ENCODE measurements at places on chromosomes 5 and 9.

GRCh38 chr5:59051951-59052350 is 469.1 kb downstream of the RAB3C start:
- DNase-seq: no peak

GRCh38 chr5:111513131-111513520 is 791 bp upstream of the STARD4 start:
- DNase-seq: no peak

GRCh38 chr9:98886691-98887229 is 56.9 kb upstream of the COL15A1 start:
- no peak for DNase-seq

DNA sequence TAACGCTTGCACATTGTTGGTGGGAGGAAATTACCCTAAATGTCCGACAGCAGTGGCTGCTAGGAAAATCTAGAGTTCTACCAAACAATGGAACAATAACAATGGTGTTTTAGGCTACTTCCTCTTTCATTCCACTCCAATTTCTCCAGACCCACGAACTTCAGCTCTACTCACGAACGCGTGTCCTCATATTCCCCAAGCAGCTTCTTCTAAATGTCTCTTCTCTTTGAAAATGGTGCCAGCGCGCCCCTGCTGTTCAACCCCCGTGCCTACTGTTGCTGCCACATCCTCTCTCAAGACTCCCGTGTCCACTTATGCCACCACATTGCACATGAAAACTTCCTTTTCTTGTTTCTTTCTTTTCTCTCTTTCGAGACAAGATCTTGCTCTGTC is 25.6 kb downstream of the OR2V2 start:
- no peak for DNase-seq

DNA sequence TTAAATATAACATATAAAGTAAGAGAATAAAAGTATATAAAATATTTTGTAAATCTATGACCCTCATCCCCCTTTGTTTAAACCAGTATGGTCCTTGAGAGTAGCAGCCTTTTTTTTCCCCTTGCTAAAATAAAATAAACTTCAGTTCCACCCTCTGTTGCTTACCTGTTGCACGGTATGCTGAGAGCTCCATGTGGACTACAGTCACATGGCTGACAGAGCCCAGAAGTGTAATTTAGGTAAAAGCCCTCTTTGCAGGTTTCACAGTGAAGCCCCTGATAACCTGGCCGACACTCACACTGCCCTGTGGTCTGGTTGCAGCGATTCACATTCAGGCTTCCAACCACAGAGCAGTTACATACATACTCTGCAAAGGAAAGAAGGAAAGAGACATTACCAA is 55.1 kb downstream of the MEGF9 start:
- DNase-seq: no peak

DNA sequence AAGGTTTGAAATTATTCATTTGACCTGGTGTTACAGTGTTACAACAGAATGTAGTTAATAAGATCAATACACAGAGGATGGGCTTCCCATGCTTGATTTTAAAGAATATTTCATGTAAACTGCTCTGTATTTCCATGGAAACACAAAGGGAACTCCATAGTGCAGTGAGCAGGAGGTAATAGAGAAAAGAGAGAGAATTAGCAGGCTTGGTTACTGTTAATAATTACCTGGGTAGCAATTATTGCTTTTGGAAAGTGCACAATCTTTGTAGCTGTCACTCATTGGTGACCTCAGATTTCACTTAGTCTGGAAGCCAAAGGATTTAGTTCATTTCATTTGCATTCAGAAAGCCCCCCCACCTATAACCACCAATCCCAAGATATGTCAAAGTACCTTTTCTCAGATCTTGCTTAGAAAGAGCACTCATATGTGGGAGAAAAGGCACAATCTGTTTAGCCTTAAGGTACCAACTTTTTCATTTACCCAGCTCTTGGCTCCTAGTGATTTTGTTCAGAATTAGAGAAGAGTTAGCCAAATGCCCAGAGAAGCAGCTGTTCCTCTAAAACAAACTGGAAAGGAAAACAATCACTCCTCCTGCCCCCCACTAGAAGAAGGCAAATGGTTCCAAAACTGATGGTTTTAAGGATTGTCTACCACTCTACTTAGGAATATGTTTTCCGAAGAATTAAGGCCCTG is 234.5 kb upstream of the SLC24A2 start:
- no peak for DNase-seq

GRCh38 chr5:67063791-67064190 is 132.8 kb downstream of the CD180 start:
- no peak for DNase-seq

DNA sequence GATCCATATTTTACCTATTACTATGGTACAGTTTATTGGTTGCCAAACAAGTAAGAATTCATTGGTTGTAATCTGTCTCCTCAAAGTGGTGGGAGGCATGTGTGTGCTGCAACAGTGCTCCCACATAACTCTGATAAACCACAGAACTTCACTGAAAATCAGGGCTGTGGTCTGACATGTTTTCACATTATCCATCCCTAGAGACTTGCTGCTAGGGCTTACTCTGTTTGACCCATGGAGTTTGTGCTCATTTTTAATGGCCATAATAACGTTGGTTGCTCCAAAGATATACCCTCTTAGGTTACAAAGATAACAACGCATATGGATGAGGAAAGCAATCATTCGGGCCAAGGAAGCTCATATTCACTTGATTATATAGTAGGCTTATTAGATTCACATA is 37.0 kb downstream of the HACD4 start:
- DNase-seq: no peak
